Foreskin keratinocyte (primary cell): ENCODE measurements at places on chromosomes 11 and 22. TPM values are rescaled to one million over a fixed set of nuclear protein-coding genes. Genes with fewer than 3 reads are reported as not detected.

GRCh38 chr11:35982061-35982460, 38.2 kb downstream of the LDLRAD3 start:
- no peak for DNase-seq

DNA sequence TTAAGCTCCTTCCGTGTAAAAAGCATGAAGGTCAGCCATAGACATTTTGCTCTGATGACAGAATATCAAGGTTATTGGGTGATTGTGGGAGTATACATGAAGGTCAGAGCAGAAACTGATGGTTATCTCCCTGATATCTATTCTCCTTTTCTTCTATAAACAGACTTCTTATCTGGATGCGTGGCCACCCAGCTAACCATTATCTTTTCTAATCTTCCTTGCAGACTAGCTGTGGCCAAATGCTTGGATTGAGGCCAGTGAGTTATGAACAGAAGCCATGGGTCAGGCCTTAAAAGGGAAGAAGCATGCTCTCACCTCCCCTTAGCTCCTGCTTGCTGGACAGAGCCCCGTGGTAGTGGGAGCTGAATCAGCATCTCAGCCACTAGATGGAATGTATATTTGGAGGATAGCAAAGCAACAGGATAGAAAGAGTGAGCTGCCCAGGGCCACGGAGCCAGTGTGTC, 31.3 kb upstream of the LRRC55 start:
- DNase-seq: no peak

OR6T1 gene
- not detected in 2 replicates for total RNA-seq

UBQLNL gene
- total RNA-seq: 0.10 TPM in 1 of 2 replicates, not detected in the other

DNA sequence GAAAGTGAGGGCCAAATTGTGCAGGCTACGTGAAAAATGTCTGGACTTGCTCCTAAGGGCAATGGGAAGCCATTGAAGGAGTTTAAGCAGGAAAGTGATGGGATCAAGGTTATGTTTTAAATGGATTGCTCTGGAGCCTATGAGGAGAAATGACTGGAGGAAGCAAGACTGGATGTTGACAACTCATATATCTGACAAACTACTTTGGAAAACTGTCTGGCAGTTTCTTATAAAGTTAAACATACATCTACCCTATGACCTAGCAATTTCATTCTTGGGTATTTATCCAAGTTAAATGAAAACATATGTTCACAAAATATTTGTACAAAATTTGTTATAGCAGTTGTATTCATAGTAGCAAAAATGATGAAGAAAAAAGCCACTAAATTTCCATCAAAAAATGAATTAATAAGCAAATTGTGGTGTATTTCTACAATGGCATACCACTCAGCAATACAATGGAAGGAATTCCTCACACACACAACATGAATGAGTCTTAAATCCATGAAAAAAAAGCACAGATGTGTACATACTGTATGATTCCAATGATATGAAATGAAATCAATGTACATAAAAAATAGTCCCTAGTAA, 24.1 kb downstream of the FZD4 start:
- no peak for DNase-seq

- DNase-seq: no peak
Observed at GRCh38 chr22:38455530-38456271, 702 bp upstream of the KCNJ4 start.

TMEM121B gene
- total RNA-seq: 0.03 and 0.04 TPM in 2 replicates

- peak; percentile 82 for DNase-seq
Observed at GRCh38 chr11:16099343-16099900, 256.9 kb downstream of the SOX6 start.

GRCh38 chr11:16160146-16160545, 196.2 kb downstream of the SOX6 start:
- DNase-seq: no peak

GDPD4 gene
- total RNA-seq: not detected in 2 replicates

- no peak for DNase-seq
Observed at GRCh38 chr11:72229925-72230763, 5.6 kb downstream of the INPPL1 start.

- peak; percentile 77 for DNase-seq
Observed at GRCh38 chr11:101718402-101718801, 134.6 kb upstream of the TRPC6 start.

DNA sequence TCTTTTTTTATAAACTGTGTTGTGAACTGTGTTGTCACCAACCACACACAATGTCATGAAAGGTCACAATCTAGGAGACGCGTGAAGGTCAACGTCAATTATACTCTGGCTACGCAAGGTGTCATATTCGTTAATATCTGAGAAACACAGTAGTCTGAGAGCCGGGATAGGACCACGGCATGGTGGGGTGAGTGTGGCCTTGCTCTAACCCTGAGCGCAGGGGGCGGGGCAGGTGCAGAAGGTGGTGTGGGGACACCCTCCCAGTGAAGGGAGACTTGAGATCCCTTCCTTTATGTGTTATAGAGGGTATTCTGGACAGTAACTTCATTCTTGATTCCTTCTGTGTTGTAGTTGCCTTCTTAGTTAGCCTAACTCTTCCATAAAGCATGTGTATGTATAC, 883.0 kb downstream of the OPCML start:
- no peak for DNase-seq

DNA sequence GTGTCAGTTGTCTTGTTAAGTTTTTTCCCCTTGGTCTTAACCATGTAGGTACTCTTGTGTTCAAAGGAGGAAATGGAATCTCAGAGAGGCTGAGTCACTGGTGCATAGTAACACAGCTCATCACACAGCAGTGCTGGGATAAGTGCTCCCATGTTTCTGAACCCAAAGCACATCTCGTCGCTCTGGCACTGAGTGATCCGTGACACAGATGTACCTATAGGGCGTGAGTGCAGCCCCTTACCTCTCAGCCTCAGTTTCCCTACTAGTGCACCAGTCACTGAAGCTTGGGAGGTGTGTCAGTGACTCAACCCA, 234.0 kb downstream of the ST3GAL4 start:
- peak; percentile 32 for DNase-seq

- no peak for DNase-seq
Observed at GRCh38 chr11:9840460-9841004, 176.7 kb downstream of the SWAP70 start.

GRCh38 chr11:62548545-62549335, 2.1 kb upstream of the AHNAK start:
- no peak for DNase-seq

MUC6 gene
- not detected in 2 replicates for total RNA-seq

DNA sequence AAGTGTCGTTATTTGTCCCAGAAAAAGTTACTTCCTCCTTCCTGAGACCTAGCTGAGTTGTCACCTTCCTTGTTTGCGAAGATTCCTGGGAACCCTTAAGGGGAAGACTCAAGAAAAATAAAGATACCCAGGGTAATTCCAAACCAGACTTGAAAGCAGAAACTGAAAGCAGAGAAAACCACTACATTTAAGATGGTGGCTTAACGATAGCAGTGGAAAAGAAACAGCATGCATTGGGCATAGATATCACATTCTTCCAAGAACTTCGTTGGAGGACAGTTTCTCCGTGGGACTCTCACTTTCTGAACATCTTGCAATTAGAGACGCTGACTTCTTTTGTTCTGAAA, 89.1 kb downstream of the FAM76B start:
- no peak for DNase-seq

- DNase-seq: no peak
Observed at GRCh38 chr11:43919852-43920597, 22.4 kb upstream of the C11orf96 start.

- no peak for DNase-seq
Observed at GRCh38 chr11:3201677-3202181, 16.9 kb downstream of the MRGPRG start.

- no peak for DNase-seq
Observed at GRCh38 chr11:34586488-34587281, 34.2 kb upstream of the EHF start.

DNA sequence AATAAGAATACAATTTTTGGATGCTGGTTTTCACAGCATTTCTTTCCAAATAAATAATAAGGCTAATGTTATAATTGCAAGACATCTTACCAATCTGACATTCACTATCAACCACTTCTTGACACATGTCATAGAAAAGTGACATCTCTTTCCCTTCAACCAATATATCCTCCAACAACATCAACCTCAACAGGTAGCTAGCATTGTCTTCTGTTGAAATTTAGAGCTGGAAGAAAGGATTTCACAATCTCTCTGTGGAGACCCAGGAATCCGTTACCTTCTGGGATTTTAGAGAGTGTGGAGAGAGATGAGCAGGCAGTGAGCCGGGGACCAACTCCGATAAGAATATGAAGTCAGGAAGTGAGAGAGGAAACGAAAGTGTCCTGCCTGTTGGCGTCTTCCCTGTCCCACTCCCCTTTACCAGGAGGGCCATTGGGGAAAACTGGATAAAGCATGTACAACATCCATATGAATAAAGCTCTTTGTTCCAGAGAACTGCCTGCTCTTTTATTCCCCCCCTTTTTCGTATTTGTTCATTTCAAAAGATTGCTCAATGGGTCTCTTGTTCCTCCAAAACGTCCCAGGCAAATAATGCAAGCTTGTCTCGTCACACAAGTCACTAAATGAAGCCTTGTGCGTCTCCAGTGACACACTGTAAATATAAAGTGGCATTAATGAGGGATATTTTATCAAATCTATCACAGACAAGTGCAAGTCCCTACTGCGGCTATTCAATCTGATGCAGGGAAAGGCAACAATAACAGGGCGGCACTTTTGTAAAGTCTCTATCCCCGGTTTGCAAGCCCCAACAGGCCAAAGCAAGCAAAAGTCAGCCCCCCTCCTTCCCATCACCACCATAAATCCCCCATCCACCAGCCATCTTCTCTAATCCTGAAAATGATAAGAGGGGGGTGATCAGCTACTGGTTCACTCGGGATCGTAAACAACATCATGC, 3.4 kb downstream of the CADM1 start:
- no peak for DNase-seq

MMP27 gene
- total RNA-seq: not detected in 2 replicates

DNA sequence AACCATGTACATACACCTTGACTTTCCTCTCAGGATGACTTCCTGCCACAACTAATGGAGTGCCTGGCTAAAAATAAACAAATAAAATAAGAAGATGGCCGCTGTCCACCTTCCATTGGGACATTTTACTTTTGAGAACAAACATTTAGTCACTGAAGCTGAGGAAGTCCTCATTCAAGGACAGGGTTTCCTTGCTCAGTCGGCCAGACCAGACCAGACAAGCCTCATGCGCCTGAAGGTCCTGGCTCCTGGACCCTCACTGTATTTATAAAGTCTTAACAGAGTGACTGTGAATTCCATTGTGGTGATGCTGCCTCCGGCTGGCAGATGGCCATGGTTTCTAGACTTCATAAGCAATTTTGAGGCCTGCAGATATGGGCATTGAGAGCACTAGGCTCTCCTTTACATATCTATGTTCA, 114.5 kb downstream of the MAML2 start:
- peak; percentile 81 for DNase-seq

- DNase-seq: no peak
Observed at GRCh38 chr22:27370269-27370668, 431.3 kb downstream of the MN1 start.

GRCh38 chr22:40607506-40607905, 29.0 kb downstream of the MRTFA start:
- no peak for DNase-seq

DNA sequence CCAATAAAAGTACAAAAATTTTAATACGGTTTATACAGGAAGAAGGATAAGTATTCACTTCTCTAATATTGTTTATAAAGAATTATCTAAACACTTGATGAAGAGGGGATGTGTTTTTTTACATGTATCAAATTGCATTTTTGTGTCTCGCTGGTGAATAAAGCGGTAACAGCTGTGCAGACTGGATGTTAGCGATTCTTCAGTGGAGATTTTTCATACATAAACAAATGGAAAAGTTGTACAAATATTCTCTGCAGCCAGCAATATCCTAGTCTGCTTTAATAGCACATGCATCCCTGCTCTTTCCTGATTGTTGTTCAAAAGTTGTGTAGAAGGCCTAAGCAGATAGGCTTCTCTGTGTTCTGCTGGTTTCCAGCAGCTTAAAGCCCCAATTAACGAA, 369.3 kb downstream of the SOX6 start:
- no peak for DNase-seq

ADM gene
- total RNA-seq: 28.7 and 34.1 TPM in 2 replicates

DNA sequence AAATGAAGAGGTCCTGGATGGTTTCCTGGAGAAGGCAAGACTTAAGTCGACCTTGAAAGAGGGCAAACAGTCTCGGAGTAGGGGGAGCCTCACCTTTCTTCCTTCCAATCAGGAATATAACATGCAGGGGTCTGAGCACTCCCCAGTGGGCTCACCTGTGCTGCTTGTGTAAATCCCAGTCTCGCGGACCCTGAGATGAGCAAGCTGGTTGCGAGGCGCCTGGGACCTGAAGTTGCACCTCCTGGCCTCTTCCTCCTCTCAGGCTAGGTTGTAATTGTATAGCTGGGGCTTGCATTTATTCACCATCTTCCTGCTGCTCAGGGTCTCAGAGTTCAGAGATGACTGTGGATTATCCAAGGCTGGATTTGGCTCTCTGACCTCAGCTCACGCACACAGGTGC, 7.5 kb upstream of the WBP2NL start:
- DNase-seq: no peak

- no peak for DNase-seq
Observed at GRCh38 chr22:32911503-32911902, 110.0 kb downstream of the TIMP3 start.

GRCh38 chr11:129896062-129896461, 684 bp upstream of the NFRKB start:
- no peak for DNase-seq

- DNase-seq: no peak
Observed at GRCh38 chr22:47388778-47389177, 626.3 kb downstream of the TBC1D22A start.

IL17REL gene
- not detected in 2 replicates for total RNA-seq

DNA sequence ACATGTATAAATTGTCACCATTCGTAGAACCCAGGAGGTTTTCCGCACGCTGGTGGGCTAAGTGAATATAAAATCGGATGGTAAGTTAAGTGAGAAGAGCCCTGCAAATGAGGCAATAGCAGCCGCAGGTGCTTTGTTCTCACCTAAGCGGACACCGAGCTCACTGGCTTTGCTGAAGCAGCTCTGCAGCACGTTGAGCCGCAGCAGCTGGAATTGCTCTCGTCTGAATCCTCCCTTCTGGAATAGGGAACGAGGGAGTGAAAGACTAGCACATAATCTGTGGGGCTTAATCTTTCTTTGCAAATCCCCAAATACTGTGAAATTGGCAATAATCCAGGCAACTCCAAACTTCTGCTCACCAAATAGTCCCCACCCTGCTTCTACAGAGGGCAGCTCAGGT, 488.1 kb downstream of the NTM start:
- DNase-seq: no peak

GRCh38 chr11:82007521-82007920, 726.1 kb downstream of the FAM181B start:
- DNase-seq: no peak

GPHA2 gene
- not detected in 2 replicates for total RNA-seq
